AG09319 (cell line): ENCODE measurements at places on chromosomes 1 and 21.

DNA sequence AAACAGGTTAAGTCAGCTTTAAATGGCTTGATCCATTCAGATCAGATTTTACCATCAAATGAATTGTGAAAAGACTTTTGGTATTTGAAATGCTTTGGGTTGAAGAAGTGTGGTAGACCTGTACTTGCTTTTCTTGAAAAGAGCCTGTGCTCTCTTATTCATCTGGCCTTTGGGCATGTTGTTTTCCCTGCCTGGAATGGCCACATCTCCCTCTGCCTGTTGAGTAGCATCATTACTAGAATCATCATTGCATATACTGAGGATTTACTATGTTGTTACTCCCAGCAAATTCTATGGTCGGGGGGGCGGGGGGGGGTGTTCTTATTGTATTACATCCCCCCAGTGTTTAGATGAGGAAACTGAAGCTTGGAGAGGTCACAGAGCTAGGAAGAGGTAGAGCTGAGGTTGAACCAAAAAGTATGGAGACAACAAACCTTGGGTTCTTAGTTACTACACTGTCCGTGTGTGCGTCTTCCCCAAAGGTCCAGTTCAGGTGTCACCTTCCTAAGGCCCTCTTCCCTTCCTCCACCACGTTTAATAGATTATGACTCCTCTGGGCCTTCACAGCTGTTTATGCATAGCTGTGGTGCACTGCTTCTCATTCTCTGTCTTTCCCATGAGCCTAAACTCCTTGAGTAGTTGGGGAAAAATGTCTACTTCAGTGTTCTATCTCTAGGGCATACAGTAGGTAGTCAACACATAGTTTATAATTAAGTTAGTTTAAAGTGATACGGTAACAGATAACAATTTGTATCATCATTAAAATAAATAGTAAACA, 246.4 kb upstream of the HOOK1 start:
- no peak for DNase-seq

GRCh38 chr1:172342584-172343239, 77.8 kb upstream of the C1orf105 start:
- no peak for DNase-seq

DNA sequence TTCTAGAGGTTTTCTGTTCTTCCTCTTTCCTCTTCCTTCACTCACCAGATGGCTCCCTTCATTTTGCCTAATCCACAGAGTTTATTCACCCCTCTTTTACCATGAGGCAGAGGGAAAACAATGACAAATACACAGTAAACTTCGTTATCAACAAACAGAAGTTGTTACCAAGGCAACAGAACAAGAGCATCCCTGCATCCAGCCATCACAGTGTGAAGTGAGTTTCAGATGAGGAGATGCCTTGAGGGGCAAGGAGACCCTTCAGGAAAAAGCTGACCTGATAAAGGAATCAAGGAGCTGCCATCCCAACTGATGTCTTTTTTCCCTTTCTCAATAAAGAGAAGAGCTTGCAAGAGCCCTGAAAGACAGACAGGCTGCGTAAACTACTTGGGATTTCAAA, 195.3 kb downstream of the BRINP2 start:
- DNase-seq, result no peak

DNA sequence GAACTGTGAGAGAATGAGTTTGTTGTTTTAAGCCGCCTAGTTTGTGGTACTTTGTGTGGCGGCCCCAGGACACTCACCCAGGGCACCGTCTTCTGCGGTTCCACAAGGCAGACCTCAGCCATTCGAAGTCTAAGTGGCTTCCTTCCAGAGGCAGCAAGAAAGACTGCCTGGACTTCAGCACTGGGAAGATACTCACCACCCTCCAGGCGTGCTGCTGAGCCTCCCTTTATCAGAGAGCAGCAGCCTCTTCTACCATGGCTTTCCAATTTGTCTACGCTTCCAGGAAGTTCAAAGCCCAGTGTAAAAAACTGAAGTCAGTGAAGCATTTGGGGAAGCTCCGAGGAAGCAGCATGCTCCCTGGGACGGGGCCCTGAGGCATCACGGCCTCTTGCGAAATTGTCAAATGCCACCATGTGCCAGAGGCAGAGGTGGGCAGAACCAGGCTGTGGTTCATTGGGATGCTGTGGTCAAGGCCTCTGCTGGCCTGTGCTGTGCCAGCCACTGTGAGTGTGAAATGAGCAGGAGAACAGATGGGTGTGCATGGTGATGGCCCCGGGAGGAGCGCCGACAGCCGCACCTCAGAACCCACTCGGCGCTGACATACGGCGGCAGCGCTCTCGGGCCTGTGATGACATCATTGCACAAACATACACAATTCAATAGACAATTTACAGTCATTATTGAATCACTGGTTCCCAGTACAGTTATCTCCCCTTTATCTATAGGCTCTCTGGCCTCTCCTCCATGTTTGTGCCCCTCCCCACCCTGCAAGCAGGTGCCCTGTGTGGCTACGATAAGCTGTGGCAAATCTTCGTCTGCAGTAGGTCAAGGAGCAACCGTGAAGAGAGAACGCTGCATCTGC, 110.4 kb downstream of the PDE9A start:
- no peak for DNase-seq

DNA sequence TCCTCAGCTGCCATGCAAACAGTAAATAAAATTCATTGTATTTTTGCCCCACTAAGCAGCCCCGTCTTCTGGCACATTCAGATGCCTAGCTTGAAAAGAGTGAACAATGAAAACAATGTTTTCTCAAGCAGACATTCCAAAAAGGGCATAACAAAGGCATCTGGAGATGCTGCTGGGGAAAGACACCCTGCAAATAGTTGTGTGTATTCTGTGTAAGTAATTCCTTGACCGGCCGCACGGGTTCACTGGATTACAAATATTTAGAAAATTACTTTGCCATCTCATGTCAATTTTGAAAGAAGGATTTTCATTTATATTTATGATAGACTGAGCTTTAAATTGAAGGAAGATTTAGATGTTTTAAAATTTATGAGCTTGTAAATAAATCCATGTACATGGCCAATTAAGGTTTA, 142.2 kb downstream of the SLC45A1 start:
- no peak for DNase-seq

GRCh38 chr1:155012026-155012546, 9.5 kb downstream of the ZBTB7B start:
- no peak for DNase-seq

DNA sequence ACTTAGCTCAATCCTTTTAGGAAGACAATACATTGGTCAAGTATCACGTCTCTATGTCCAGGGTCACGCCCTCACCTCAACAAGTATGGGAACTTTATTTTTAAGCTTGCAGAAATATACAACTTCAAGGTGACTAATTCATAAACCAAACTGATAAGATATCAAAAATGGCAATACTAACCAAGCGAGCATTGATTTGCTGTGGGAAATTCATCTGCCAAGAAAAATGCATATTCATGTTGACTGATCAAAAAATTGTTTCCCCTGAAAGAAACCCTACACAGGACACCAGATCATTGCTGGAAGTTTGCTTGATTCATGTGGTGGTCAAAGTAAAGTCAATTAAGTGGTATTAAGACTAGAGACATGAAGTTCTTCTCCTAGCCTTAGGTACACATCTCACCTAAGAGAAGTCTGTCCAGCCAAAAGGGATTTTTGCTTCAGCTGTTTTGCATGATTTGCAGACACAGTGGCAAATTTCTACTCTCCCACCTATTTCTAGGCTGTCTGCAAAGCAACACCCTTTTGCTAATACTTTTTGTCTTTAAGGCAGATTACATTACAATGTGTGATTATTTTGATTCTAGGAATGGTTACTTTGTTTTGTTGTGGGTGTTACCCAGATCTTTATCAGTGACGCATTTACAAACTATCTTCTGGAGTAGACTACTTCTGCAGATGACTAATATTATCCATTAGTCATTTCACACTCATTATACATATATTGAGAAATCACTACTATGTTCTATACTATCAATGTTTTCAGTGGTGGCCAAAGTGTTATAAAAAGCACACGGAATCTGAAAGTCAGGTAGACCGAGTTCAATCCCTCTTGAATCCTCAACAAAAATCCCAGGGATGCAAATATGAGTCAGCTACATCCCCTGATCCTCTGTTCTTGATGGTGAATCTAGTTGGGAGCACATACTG, 12.4 kb downstream of the SAMSN1 start:
- DNase-seq, result no peak

DNA sequence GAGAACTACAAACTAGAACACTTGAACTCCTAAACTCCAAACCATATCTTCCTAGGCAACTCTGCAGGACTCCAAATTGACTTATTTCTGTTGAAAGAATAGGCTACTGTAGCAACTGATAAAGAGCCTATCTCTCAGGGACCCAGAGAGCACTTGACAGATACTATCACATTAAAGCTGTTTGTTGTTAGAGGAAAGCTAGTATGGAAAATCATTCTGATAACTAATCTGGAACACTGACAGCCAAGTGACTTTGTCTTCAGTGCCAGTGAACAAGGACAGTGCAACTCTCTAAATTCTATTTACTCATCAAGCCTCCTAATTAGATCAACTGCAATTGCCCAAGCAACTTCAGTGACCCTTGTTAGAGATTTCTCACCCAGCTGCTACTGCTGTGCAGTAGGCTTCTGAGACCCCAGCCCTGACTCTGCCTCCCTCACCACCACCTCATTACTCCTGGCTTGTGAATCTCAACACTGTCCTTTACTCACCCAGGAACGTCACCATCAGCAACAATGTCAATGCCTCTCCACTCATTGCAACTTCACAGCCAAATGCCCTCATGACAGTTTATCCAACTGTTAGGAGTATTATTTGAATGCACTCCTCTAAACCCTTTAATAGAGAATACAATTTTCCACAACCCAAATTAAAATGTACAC, 7.4 kb upstream of the RGS13 start:
- no peak for DNase-seq

DNA sequence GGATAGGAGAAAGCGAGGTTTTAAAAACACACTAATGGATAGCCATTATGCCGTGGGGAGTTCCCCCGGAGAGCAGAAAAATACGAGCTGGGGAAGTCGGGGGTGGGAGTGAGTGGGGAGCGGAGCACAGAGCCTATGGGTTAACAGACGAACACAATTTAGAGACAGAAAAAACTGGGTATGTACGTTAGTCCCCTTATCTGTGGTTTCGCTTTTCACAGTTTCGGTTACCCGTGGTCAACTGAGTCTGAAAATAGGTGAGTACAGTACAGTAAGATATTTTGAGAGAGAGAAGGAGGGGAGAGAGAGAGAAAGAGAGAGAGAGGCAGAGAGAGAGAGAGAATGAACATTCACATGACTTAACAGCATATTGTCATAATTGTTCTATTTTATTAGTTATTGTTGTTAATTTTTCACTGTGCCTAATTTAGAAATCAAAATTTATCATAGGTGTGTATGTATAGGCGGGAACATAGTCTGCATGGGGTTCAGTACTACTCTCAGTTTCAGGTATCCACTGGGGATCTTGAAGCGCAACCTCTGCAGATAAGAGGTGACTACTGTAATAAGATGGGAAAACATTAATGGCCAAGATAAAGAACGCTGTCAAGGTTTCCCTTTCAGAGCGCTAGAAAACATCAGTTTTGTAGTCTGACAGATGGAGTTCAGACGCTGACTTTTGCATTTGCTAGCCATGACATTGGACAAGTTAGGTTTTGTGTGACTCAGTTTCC, 125.6 kb upstream of the LMO4 start:
- no peak for DNase-seq
